NCI-H524 (cell line): ENCODE measurements at places on chromosomes 12 and 14.

DNA sequence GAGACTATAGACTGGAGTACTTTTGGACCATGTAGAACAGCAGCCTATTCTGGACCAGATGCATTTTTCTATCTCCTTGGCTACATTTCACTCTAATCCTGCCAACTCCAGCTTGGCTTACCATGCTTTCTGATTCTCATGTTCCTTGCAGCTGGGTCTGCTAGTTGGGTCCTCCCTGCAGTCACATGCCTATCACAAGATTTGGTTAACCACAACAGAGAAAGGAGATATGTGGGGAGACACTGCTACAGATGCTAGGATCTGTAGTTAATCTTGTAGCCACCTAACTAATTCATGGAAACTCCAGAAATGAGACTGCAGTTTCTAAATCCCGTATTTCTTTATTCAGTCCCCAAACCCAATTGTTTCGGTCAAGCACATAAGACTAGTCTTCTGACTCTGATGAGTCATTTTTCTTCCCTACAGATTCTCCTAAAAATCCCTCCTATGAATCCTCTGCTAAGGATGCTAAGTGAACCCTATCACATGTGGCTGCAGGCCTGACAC, 410.6 kb downstream of the DAD1 start:
- no peak for DNase-seq

DNA sequence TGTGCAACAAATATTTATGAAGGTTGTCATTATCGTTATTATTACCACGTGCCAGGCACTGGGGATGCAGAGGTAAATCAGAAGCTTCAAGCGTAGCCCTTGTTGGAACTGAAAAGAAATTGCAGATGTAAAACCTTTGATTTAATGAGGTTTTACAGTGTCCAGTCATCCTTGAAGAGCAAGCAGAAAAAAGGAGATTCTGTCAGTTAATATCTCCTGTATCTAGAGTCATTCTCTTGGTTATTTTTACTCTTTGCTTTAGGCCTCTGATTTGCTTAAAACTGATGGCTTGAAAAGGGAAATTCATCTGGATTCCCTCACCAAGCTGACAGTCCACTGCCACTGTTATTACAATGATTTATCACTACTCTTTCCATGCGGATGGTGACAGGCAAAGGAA, 179.3 kb downstream of the GALC start:
- DNase-seq: no peak

- DNase-seq: no peak
These were observed 21.0 kb downstream of the BATF start for GRCh38 chr14:75543253-75543652.

GRCh38 chr14:75306927-75307699, 28.5 kb downstream of the FOS start:
- peak; percentile 83 for DNase-seq

DNA sequence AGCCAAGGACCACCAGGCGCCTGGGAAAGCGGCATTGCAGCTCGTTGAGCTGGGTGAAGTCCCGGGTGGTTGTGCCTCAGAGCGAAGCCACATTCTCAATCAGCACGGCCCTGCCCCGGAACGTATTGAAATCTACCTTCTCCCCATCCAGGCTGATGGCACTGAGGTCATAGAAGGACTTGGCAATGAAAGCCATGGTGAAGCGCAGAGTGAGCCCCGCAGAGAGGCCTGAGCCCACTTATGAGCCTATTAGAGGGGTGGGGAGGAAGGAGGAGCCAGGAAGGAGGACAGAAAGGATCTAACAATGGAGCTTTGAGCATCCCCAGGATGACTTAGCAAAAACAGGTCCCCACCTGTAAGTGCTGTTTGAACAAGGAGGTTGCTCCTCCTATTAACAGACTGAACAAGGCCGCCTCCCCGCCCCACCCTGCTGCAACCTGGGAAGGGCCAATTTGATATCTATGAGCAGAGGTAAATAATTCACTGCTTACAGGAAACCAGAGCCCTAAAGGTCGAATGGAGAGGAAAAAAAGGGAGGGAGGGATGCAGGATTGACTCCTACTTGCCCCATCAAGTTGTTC, at the start of gene GPX2:
Gene GPX2, minus strand, starts transcription at position 215 of the 581 bp plus-strand sequence. Its CDS starts 19 bp downstream, at position 196.
- DNase-seq: no peak

- no peak for DNase-seq
These were observed 98.6 kb downstream of the KICS2 start for GRCh38 chr12:64123448-64123847.

- no peak for DNase-seq
These were observed 154.4 kb downstream of the LRIG3 start for GRCh38 chr12:58765653-58766512.

GRCh38 chr12:7793211-7793610, 4.0 kb downstream of the NANOG start:
- DNase-seq: no peak
